Breast epithelium (tissue), 4 donors: ENCODE measurements at places on chromosomes 5 and 9.

- H3K27me3 ChIP-seq: no peaks in the 10 kb centered on the region
- no peaks in the 10 kb centered on the region for H3K36me3 ChIP-seq
- DNase-seq: no peak
- no peak overlapping the region for H3K27ac ChIP-seq
These were observed 26.3 kb upstream of the FBP1 start for GRCh38 chr9:94665613-94666012.

- no peak overlapping the region for H3K4me3 ChIP-seq
- H3K4me1 ChIP-seq: no peaks in the 10 kb centered on the region
- H3K36me3 ChIP-seq: no peaks in the 10 kb centered on the region
These were observed 47.3 kb downstream of the TMEM167A start for GRCh38 chr5:83029912-83030311.

DNA sequence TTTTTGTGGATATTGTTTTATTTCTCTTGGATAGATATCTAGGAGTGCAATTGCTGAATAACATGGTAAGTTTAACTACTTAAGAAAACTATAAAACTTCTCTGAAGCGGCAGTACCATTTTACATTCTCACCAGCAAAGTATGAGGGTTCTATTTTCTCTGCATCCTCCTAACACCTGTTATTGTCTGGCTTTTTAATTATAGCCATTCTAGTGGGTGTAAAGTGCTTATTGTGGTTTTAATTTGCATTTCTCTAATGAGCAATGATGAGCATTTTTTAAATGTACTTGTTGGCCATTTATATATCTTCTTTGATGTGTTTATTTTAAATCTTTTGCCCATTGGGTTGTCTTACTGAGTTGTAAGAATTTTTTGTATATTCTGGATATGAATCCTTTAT lies 28.7 kb downstream of the SMIM32 start:
- H3K27ac ChIP-seq: no peak overlapping the region
- no peaks in the 10 kb centered on the region for H3K4me1 ChIP-seq
- no peak for DNase-seq
- H3K4me3 ChIP-seq: no peak overlapping the region

DNA sequence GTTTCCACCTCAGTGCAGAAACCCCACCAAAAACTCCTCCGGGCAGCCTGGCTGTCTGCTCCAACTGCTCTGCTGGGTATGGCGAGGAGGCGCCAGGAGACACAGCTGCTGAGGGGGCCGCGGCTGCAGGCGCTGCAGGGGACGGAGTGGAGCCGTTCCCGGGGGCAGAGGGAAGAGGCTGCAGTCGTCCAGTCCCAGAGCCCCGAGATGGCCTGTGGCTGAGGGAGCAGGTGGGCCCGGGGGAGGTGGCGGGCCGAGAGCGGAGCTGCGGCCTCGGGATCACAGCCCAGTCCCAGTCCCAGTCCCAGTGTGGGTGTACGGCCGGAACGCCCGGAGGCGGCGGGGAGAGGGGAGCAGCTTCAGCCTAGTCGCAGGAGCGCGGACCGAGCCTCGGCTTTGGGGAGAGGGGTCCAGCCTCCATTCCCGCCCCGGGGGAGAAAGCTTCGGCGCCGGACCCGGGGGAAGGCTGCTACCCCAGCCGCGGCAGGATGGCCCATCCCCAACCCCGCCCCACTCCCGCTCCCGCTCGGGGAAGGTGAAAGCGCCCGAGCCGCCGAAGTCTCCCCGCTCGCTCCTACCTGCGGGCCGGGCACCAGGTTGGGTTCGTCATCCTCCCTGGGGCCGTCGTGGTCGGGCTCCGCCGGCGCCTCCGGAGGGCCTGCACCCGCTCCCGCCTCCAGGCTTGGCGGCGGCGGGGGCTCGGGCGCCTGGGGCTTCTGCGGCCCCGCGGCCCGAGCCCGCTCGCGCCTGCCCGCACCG lies 513 bp downstream of the FAM193B start:
- peak overlapping the region; percentile 81 for H3K27ac ChIP-seq
- DNase-seq: peak; percentile 20
- H3K36me3 ChIP-seq: no peaks in the 10 kb centered on the region
- peak overlapping the region; percentile 90 for H3K4me3 ChIP-seq
- H3K27me3 ChIP-seq: no peaks in the 10 kb centered on the region
- H3K4me1 ChIP-seq: no peaks in the 10 kb centered on the region

DNA sequence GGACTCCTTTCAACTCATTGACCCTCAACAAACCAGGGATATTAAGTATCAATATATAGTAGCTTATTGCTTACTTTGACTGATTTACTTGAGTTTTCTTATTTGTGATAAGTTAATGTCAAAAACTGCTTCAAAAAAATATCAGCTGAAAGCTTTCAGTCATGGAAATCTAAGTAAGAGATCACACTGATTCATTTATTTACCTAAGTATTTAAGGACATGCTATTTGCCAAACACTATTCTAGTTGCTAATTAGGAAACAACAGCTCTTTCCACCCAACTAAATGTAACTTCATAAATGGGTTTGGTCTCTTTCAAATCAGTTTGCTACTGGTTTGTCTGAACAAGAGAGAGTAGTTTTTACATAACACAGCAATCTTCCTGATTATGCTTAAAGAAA lies 48.2 kb downstream of the CHD1 start:
- DNase-seq: no peak
- H3K27me3 ChIP-seq: no peaks in the 10 kb centered on the region
- H3K36me3 ChIP-seq: no peaks in the 10 kb centered on the region
- H3K4me3 ChIP-seq: no peak overlapping the region
- H3K4me1 ChIP-seq: no peaks in the 10 kb centered on the region
- H3K27ac ChIP-seq: no peak overlapping the region

DNA sequence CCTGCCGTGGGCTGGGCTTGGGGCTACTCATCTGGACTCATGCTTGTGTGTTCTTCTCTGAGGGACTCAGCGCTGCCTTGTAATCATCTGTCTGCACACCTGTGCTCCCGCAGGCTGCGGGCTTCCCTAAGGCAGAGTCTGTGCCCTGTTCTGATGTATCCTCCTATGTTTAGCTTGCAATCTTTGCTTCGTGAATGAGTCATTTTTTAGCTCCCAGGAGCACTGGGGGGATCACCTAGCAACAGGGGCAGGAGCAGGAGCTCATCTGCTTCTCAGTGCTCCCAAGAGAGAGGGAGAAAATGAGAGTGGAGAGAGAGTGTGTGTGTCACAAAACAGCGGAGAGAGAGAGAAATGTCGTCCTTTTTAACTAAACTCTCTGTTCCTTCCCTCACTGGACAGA lies 202.4 kb upstream of the ZNF618 start:
- H3K4me3 ChIP-seq: no peak overlapping the region
- no peaks in the 10 kb centered on the region for H3K36me3 ChIP-seq
- DNase-seq: no peak
- no peak overlapping the region for H3K27ac ChIP-seq

DNA sequence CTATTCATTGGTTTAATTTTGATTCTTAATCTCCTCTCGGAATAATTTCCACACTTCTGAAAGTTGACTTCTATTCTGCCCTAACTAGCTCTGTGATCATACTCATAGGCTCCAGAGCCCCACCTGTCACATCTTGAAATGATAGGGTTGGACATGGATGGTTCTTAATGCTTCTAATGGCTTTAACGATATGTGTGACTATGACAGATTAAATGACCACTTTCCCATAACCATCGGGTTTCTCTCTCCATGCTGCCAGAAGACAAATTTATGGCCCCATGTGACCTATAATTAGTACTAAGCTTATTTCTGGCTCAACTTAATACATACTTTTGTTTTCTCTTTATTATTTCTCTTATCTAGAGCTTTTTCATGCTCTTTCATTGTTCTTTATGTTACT lies 251.1 kb upstream of the TUT7 start:
- H3K4me1 ChIP-seq: no peaks in the 10 kb centered on the region
- no peak for DNase-seq
- H3K4me3 ChIP-seq: no peak overlapping the region
- H3K36me3 ChIP-seq: no peaks in the 10 kb centered on the region

DNA sequence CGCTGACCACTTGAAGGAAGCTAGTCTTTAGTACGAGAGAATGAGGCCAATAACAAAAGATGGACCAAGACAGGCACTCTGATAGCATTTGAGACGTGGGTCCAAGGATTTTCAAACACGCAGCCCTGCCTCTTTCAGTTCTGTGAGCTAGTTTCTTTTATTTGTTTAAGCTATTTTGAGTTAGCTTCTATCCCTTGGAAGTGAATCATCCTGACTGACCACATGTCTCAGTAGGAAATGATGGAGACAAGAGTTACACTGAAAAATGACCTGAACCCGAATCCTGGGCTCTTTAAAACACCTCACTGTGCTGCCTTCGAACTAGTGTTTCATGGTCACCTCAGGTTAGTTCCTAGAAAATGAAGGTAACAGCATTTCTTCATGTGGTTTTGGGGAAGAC lies 9.9 kb downstream of the TEK start:
- H3K4me3 ChIP-seq: no peak overlapping the region
- H3K27me3 ChIP-seq: no peaks in the 10 kb centered on the region
- H3K27ac ChIP-seq: peak overlapping the region; percentile 83
- no peak for DNase-seq
- no peaks in the 10 kb centered on the region for H3K36me3 ChIP-seq

- H3K36me3 ChIP-seq: no peaks in the 10 kb centered on the region
- H3K27me3 ChIP-seq: no peaks in the 10 kb centered on the region
- no peak for DNase-seq
These were observed 19.1 kb upstream of the QSOX2 start for GRCh38 chr9:136264441-136265405.

DNA sequence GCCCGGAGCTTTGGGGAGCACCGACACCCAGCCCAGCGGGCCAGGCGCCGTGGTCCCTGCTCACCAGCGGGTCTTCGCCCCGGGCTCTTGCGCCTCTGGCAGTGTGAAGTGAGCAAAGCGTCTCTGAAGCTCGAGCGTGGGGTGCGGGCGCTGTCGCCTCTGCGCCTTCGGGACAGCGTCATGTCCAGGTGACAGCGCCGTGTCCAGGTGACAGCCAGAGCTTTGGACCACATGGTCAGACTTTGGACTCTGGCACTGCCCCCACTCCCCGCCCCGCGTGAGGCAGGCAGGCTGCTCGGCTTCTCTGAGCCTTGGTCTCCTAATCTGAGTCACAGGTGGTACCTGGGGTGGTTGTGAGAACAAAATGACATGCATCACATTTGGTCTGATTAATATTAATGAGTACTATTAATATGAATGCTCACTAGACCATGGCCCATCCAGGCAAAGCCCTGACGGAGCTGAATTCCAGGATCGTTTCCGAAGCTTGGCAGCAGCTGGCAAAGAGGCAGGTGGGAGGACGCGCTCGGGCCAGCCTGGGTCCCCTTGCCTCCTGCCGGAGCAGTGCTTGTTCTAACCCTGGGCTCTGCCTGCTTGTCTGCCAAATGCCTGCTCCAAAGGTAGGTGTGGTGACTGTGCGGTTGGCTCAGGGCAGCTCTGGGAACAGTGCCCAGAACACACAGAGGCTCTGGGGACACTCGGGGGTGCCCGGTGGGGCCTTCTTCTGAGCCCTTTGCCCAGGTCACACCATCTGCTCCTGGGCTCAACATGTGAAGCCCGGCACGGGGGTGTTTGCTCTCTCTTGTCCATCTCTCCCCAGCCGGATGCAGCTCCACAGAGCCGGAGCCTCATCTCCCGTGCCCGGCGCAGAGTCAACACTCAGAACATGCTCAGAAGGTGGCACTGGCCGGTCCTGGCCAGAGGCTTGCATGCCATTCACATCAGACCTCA lies 157.1 kb downstream of the OLFM1 start:
- no peaks in the 10 kb centered on the region for H3K36me3 ChIP-seq
- no peaks in the 10 kb centered on the region for H3K27me3 ChIP-seq
- H3K27ac ChIP-seq: no peak overlapping the region
- no peak overlapping the region for H3K4me3 ChIP-seq
- no peak for DNase-seq

DNA sequence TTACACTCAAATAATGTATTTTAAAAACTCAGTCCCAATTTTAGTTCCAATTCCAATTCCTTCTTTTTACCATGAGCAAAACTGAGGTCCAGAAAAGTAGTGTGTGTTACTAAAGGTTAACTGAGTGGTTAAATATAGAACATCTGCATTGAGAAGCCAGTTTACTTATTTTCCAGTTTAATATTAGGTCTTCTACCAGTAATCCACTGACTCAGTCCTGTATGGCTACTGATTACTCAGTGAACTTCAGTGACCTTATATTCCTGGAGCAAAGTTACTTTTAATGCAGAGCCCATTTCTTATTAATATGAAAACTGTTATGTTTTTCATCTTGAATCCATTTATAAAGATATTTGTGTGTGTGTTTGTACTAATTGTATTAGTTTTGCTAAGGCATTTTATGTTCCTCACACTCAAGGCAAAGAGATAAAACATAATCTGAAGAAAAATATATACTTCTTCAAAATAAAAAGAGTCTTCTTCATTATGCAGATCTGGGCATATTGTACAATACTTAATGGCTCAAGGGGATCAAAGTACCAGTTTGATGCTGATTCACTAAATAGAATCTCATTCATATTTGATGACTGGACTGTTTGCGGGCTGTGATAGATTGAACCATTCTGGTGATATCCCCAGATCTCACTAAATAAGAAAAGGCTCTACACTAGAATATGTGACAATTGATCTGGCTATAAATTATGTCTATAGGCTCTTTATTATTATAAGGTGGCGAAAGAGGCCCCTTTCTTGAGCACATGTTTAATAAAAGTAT lies 60.8 kb downstream of the DMXL1 start:
- DNase-seq: no peak
- no peaks in the 10 kb centered on the region for H3K36me3 ChIP-seq
- no peaks in the 10 kb centered on the region for H3K27me3 ChIP-seq
- H3K4me3 ChIP-seq: no peak overlapping the region
- H3K4me1 ChIP-seq: no peaks in the 10 kb centered on the region
- H3K27ac ChIP-seq: no peak overlapping the region

DNA sequence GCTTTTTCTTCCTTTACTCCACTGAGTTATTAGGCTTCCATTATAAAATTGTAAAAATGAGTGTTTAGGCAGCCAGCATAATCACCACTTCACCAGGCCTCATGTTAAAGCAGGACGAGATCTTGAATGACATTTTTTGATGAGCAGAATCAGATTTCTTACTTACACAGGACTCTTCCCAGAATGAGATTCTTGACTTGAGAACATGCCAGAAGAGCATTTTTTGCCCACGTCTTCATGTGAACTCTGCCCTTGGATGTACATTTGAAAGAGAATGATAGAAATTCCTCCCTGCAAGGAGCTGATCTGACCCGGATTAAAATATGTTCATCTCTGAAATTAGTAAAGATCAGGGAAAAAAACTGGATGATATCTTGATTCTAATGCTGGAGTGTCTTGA lies 212.1 kb upstream of the ADRA1B start:
- no peak for DNase-seq
- no peaks in the 10 kb centered on the region for H3K27me3 ChIP-seq
- H3K27ac ChIP-seq: no peak overlapping the region
- no peaks in the 10 kb centered on the region for H3K36me3 ChIP-seq
- no peak overlapping the region for H3K4me3 ChIP-seq

- DNase-seq: no peak
- no peak overlapping the region for H3K27ac ChIP-seq
- no peaks in the 10 kb centered on the region for H3K27me3 ChIP-seq
- H3K36me3 ChIP-seq: no peaks in the 10 kb centered on the region
These were observed 120.8 kb downstream of the GALNT10 start for GRCh38 chr5:154311362-154311761.
